Chondrocyte (in vitro differentiated cells): ENCODE measurements at places on chromosomes 2 and 18. TPM values are rescaled to one million over a fixed set of nuclear protein-coding genes. Genes with fewer than 3 reads are reported as not detected.

GRCh38 chr2:42101206-42102023 lies 53.6 kb downstream of the PKDCC start:
- peak overlapping the region; percentile 94 for H3K27ac ChIP-seq
- no peaks in the 10 kb centered on the region for H3K27me3 ChIP-seq
- no peaks in the 10 kb centered on the region for H3K36me3 ChIP-seq
- peak overlapping the region; percentile 50 for H3K4me3 ChIP-seq
- DNase-seq, result peak; percentile 90

DNA sequence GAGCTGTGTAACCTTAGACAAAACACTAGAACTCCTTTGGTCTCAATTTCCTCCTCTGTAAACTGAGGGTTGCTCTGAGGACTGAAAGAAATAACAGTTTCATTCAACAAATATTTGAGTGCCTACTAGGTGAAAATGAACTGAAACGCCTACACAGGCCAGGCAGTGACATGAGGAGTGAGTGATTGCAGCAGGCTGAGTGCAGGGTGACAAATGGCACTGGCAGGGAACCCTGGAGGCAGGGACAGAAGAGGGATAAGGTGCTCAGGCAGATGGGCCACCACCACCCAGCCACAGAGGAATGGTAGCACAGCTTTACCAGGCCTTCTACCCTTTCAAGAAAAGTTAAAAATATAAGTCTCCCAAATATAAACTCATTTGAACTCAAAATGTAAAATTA lies 11.5 kb upstream of the RNU4ATAC start:
- no peak for DNase-seq
- H3K4me1 ChIP-seq, result peaks cover 6% of the 10 kb centered on the region
- no peak overlapping the region for H3K4me3 ChIP-seq
- H3K27me3 ChIP-seq, result no peaks in the 10 kb centered on the region
- H3K36me3 ChIP-seq, result peaks cover 14% of the 10 kb centered on the region

DNA sequence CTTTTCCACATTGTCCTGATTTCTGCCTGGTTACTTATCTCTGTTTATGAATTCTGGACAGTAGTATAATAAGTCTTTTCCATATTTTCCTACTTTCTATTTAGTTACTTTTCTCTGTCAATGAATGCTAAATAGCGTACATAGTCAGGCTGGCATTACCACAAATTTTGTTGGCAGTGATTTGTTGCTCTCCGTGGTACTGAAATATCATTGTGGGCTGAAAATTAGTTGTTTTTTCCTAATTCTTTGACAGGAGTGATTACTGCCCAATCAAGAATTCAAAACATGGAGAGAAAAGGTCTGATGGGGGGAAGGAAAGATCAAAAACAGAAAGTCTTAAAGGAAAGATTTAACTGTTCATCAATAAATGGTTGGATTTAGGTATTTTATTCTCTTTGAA lies 7.7 kb upstream of the GALNT13 start:
- H3K36me3 ChIP-seq, result no peaks in the 10 kb centered on the region
- no peaks in the 10 kb centered on the region for H3K27me3 ChIP-seq
- no peak for DNase-seq
- no peaks in the 10 kb centered on the region for H3K4me1 ChIP-seq

DNA sequence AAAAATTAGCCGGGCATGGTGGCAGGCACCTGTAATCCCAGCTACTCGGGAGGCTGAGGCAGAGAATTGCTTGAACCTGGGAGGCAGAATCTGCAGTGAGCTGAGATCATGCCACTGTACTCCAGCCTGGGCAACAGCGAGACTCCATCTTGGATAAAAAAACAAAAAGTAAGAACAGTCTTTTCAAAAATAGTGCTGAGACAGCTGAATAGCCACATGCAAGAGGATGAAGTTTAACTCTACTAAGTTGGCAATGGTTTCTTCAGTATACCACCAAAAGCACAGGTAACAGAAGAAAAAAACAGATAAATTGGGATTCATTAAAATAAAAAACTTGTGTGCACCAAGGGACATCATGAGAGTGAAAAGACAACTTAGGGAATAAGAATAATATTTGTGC lies 112.4 kb downstream of the HS6ST1 start:
- H3K4me1 ChIP-seq, result no peaks in the 10 kb centered on the region
- DNase-seq, result no peak
- no peak overlapping the region for H3K4me3 ChIP-seq
- no peaks in the 10 kb centered on the region for H3K27me3 ChIP-seq
- no peak overlapping the region for H3K27ac ChIP-seq

Gene BCL2
- 4.2 to 8.6 TPM (median 8.4 TPM) in 3 replicates for total RNA-seq

- peaks cover 6% of the 10 kb centered on the region for H3K4me1 ChIP-seq
- peaks cover 5% of the 10 kb centered on the region for H3K36me3 ChIP-seq
- H3K27ac ChIP-seq, result no peak overlapping the region
- DNase-seq, result no peak
- peaks cover 26% of the 10 kb centered on the region for H3K27me3 ChIP-seq
These were observed 17.2 kb downstream of the GREB1 start for GRCh38 chr2:11550901-11551568.

GRCh38 chr2:174442546-174443510 lies 44.0 kb downstream of the GPR155 start:
- H3K4me3 ChIP-seq, result no peak overlapping the region
- peaks cover 5% of the 10 kb centered on the region for H3K36me3 ChIP-seq
- DNase-seq, result no peak
- H3K27ac ChIP-seq, result peak overlapping the region; percentile 76
- H3K4me1 ChIP-seq, result peaks cover 33% of the 10 kb centered on the region

- H3K4me1 ChIP-seq, result no peaks in the 10 kb centered on the region
- H3K4me3 ChIP-seq, result no peak overlapping the region
- DNase-seq, result no peak
These were observed 1104.4 kb upstream of the CRIM1 start for GRCh38 chr2:35251156-35251555.

Gene SEMA4C
- 20.4 to 26.7 TPM (median 24.8 TPM) in 3 replicates for total RNA-seq

- no peak overlapping the region for H3K27ac ChIP-seq
- H3K4me1 ChIP-seq, result peaks cover 6% of the 10 kb centered on the region
- no peak for DNase-seq
- no peaks in the 10 kb centered on the region for H3K27me3 ChIP-seq
- no peak overlapping the region for H3K4me3 ChIP-seq
These were observed 170.3 kb downstream of the CAMKMT start for GRCh38 chr2:44532031-44532430.
